ENCODE measurements at places on chromosomes 3 and 15.
A peak's percentile ranks its signal among the peaks of the same experiment; 100 is the strongest.

DNA sequence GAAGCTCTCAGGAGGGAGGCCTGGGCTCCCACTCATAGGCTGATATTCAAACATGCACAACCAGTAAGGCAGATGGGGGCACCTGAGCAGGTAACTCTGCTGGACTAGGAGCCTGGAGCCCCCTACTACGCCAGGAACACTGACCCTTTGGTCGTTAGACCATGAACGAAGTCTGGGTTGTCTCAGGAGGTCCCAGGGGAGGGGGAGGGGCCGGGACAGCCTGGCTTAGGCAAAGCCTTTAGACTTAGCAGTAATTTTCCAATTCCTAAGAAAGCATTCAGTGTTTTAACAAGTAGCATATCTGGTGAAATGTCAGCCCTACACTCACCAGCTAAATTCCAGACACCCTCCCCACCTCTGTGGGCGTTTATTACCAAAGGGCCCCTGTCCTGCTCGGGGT lies 67.4 kb upstream of the ST8SIA2 start:
- no peak for DNase-seq

DNA sequence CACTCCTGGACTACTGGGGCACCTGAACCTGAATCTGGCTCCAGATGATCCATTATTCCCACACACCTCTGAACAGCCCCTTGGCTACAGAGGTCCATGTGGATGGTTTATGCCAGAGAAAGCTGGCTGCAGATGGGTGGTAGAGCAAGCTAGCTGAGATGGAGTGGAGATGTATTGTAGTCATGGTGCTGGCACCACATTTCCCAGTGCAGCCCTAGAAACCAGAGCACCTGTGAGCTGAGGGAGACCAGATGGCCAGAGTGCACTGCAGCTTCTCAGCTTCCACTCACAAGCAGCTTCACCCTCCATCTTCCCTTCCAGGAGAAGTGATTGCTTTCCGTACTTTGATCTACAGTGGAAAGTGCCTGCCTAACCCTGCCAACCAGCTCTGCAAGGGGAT lies 29.9 kb downstream of the RBP1 start:
- DNase-seq: no peak

- no peak for DNase-seq
Measured at GRCh38 chr3:113601240-113601639, 68.9 kb downstream of the SIDT1 start.

DNA sequence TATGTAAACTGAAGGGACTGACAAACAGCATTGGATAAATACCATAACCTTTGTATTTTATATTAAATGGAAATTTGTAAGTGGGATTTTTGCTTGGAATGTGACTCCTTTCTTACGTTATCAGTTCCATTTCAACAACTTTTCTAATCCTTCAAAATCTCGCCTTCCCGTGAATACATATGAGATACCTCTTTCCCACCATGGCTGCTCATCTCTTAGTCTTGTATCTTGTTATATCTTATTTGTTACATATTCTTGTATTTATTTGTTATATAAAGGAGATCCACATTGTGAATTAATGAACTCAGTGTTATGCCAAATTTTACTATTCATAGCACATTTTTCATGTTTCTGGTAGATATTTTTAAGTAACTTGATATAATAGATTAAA lies 623.7 kb downstream of the MCTP2 start:
- no peak for DNase-seq

DNA sequence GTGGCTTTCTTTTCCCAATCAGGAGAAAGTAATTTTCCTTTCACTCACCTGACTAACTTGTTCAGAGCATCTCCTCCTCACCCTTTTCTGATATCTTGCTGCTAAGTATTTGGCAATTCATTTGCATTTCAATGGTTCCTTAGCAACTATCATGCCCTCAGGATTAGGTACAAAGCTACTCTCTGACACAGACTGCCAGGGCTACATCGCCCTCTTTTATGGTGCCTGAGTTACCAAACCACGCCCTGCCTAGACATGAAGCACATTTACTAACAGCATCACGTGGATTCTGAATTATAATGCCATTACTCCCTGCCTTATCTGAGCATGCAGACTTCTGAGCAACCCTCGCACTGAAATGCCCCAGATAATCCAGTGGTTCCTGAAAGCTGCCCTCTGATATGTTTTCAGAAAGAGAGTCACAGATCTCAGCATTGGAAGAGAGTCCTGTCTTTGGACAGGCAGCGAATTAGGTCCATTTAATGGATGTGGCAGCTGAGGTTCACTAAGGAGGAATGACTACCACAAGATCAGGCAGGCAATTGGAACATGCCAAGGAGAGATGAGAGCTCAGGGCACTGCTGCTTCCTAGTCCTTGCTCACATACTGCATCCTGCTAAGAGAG lies 14.5 kb downstream of the EPHB1 start:
- no peak for DNase-seq

DNA sequence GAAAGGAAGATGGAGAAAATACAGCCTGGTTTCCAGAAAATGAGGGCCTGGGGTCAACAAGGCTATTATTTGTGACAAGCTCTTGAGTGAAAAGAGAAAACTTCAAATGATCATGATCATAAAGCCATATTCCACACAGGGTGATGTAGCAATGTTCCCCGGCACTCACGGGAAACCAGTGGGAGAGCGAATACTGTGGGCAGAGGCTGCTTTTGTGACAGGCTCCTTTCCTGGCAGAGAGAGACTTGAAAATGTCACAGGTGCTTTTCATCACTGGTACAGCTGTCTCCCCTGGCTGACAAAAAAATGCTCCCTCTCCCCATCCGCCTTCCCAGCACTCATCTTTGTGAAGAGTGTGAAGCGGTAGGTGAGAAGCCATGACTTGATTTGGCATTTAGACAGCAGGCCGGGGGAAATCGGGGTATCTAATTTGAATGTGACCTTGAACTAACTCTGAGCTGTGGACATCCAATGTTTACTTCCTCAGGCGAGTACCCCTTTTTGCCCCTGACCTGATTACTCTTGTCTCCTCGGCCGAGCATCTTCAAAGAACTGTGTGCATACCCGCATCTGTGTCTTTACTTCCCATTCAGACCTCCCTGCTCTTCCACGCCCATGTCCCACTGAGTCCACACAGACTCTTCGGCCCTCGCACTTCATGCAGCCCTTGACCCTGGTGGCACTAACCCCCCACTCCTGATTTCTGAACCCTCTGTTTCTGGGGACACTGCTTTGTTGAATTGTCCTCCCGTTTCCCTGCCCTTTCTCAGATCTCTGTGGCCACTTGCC lies 23.2 kb downstream of the CA12 start:
- DNase-seq: no peak

DNA sequence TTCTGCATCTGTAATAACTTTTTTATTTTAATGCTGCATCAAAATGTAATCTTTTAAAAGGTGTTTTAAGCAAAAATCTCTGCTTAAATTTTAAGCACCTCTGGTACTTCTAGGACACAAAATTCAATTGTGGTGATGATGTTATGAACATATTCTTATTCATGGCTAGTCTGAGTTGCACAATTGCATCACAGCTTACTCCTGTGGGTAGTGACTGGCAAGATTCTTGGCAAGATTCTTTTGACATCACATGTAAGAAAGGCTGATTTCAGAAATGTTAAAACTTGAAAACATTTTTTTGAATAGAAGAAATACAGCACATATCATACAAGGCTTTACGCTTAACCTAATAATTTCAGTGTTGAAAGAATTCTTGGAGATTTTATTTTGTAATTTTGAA lies 35.7 kb downstream of the IQCH start:
- DNase-seq: no peak

DNA sequence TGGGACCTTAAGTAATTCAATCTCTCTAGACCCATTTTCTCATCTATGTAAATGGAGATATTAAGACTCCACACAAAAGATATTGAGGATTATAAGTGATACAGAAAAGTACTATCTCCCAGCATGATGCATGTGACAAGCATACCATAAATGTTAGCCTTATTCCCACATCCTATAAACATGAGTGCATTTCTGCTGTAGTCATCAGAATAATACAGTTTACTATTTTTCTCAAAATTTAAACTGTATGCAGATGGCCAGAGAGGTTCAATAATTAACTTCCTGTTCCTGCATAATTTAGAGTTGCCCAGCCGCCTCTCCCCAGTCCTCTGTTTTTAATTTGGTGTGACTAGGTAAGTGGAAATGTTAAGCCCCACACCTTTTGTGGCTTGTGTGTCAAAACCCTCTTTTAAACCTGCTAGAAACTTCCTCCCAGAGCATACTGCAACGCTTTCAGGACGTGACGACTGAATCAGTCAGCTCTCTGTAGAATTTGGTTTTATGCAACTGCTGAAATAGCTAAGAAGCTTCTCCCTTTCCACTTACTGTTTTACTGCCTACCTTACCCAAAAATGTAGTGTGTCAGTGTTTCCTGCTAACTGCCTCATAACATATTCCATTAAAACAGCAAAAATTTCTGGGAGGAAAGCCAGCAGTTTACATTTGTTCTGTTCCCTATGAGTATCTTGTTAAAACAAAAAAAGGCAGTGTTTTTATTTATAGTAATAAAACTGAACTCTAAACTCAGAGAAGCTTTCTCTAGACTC lies 1037.9 kb downstream of the EPHA3 start:
- no peak for DNase-seq

DNA sequence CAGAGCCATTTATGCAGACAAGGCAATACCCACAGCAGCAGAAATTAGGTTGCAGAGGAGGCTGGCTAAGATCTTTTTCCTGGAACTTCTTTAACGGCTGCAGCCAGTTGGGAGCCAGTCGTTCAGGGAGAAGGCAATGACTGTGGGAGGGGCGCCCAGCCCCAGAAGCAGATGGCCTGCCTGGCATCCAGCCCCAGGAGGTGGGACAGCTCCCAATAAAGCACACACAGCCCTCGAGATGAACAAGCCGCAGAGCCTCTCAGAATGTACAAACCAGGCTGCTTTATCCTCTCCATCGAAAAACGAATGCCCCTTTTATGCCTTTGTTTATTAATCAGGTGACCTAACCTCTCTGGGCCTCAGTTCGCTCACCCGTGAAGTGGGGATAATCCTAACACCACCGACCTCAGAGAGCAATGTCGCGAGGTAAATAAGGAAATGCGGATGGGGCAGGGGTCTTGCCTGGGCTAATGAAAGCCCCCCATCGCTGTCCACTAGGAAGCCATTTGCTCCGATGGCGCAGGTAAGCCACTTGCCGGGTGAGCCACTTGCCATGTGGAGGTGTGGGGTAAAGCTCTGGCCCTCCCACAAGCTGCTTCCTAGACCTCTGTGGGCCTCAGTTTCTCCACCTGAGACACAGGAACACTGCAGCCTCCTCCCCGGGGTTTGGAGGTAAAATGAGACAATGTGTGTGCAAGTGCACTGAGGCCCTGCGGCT lies 35.8 kb downstream of the MGLL start:
- peak; percentile 91 for DNase-seq

DNA sequence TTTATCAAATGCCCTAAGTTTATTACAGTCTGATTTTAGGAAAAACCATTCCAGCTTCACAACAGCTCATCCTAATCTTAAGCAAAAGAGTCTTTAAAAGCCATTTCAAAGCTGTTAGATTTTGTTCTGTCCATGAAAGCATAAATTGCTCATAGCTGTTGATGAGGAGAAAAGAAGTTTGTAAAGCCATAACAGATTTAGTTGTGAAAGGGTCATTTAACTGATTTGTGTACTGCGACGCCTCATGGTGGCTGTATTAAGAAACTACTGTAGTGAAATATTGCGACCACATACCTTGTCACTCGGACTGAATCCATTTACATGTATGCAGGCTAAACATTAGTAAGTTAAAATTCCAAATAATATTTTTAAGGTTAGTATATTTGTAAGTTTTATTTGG lies 20.9 kb downstream of the BBX start:
- no peak for DNase-seq

DNA sequence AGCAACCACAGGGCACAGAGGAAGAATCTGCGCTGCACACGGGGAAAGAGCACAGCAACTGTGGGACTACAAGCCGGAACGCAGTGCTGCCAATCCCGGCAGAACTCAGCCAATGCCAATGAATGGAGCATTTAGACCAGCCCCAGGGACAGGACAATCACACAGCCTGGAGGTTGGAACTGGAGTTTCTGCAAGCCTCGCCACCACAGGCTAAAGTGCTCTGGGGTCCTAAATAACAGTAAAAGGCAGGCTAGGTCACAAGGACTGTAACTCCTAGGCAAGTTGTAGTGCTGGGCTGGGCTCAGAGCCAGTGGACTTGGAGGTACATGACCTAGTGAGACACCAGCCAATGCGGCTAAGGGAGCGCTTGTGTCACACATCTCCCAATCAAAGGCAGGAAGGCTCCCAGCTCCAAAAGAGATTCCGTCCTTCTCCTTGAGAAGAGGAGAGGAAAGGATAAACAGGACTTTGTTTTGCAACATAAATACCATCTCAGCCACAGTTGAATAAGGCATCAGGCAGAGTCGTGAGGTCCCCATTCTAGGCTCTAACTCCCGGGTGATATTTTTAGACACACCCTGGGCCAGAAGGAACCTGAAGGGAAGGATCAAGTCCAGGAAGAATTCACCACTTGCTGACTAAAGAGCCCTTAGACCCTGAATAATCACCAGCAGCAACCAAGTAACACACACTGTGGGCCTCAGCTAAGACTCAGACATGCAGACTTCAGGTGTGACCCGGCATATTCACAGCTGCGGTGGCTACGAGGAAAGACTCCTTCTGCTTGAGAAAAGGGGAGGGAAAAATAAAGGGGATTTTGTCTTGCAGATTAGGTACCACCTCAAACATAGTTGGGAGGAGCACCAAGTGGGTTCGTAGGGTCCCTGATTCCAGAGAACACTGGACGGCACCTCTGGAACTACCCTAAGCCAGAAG lies 85.5 kb upstream of the XXYLT1 start:
- no peak for DNase-seq

DNA sequence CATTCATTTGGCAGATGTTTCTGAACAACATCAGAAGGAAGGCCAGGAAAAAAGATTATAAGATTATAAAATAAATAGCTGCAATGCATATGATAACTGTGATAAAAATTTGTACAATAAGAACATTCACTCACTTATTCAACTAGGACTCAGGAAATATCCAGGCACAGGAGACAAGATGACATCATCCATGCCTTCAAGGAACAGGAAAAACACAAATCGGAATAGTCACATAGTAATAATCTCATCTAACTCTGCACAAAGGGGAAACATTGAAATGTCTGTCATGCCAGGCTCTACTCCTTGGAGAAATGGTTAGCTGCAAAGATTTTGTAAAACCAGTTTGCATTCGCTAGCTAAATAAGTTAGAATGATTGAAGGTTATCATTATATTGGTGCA lies 233.5 kb upstream of the AGTR1 start:
- DNase-seq: no peak

- DNase-seq: no peak
Measured at GRCh38 chr3:129958755-129959154, 15.8 kb upstream of the TRH start.

GRCh38 chr3:128471720-128472119 lies 5.0 kb upstream of the DNAJB8 start:
- no peak for DNase-seq

GRCh38 chr3:39990532-39990931 lies 181.1 kb downstream of the MYRIP start:
- DNase-seq: no peak

GRCh38 chr15:85748176-85748575 lies 46.5 kb downstream of the KLHL25 start:
- peak; percentile 9 for DNase-seq
